ENCODE measurements at places on chromosomes 7 and 10.

DNA sequence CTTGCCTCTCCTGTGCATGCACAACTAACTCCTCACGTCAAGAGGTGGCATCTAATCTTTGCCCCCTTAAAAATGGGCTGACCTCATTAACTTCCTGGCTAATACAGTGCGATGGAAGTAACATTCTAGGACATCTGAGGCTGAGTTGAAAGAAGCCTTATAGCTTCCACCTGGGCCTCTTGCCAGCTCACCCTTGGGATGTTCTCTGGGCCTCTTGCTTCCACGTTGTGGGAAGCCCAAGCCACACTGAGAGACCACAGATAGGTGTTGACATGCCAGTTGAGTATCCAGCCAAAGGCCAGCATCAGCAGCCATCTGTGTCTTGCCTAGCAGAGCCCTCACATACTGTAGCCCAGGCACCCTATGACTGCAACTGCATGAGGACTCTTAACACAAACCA is 60.8 kb upstream of the GDF10 start:
- no peak for DNase-seq

- no peak for DNase-seq
Measured at GRCh38 chr10:98858525-98858924, 377.1 kb downstream of the HPSE2 start.

DNA sequence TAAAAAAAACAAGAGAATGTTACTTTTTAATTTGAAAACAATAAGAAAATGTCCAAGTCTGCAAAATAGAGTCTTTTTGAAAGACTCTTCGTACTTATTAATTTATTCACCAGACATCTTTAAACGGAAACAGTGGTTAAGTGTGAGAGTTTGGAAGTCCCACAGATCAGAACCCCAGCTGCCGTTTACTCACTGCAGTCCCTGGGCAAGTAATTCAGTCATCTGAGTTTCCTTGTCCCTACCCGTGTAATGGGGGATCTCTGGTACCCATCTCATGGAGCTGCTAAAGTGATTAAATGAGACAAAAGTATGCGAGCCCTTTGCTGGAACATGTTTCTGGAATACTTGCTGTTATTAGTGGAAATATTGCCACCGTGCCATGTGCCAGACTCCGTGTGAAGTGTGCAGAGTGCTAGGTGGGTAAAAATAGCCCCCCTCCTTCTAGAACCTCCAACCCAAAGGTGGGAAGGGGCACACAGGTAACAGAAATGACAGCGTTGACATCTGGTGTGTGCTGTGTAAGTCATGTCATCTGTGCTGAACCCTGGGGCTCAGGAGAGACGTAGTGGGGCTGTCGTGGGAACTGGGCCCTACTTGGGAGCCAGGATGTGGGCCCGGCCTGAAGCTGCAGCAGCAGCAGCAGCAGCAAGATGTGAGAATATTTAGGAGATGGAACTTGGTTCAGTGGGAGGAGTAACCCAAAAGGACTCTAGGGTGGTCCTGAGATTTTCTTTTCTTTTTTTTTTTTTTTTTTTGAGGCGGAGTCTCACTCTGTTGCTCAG is 140.5 kb downstream of the CUX1 start:
- DNase-seq, result no peak

DNA sequence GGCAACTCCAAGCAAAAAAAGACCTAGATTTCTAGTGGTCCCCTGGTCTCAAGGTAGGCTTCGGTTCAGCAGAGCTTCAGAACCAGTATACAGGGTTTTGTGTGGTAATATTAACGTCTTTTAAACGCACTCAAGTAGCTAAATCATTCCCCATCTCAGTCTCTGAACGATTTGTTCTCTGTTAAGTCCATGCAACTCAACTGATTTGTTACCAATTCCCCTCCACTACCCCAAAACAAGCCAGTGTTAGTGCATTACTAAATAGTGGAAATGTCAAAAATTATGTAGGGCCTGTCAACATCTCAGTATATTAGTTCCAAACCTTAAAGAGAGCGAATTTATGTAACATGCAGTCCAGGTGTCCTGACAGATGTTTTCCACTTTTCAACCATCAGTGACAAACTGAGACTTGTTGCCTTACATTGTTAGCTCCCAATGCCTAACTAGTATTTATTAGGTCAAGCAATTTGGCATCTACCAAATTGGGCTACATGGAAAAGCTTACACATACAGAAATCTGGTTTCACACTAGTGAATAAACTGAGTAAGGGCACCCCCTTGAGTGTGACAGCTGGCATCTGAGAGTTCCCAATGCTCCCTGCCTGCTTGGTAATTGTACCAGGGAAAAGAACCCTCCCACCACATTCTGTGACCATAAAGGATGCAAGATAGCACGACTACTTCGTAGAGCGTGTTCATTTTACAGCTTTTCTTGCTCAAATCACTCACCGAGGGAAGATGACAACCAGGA is 12.2 kb downstream of the HNRNPA2B1 start:
- no peak for DNase-seq

DNA sequence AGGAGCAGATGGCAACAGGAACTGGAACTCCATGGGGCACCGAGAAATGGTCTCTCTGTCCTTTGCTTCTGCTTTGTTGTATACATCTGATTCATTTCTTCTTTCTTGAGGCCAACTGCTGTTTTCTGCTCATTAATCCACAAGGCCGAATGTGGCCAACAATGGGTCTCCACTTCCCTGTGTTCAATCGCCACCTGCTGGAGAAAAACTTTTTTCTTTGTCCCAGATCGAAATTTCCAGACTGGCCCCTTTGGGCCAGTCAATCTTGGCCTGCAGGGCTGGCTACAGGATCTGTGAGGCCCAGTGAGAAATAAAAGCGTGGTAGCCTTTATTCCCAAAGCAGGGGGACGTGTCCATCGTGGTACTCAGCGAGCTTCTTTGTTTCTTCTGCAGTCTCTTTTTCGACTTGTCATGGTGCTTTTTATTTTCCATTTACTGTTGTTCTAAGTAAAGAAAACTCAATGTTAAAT is 58.8 kb downstream of the PARP12 start:
- DNase-seq, result peak; percentile 60

- no peak for DNase-seq
Measured at GRCh38 chr10:33780961-33781360, 446.5 kb upstream of the NRP1 start.

DNA sequence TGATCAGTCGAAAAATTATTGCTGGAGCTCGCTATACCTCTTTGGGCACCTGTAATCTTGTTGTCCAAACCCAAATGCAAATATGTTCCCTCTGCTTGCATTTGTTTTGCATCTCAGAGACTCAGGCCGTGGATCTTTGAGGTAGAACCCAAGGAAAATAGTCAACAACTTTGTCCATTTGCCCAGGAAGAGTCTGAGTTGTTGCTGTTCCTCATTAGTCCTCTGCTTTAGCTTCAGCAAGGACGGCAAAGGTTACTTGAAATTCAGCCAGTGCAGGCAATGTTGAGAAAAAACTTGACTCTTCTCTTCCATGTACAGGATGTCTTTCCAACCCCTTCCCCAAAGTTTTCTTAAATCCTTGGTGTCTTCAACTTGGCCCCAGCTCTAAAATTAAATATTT is 45.8 kb downstream of the PDK4 start:
- DNase-seq, result no peak

Measured in germinal center (tissue), 1 donor.